Brain microvascular endothelial cell (primary cell): ENCODE measurements at places on chromosomes 16 and 17.

- DNase-seq = no peak
These were observed 59.8 kb downstream of the PGS1 start for GRCh38 chr17:78438271-78438691.

GRCh38 chr16:85994492-85995490 lies 95.8 kb downstream of the IRF8 start:
- DNase-seq = no peak

GRCh38 chr16:70437017-70437581 lies 1.8 kb downstream of the ST3GAL2 start:
- peak; percentile 91 for DNase-seq

- no peak for DNase-seq
These were observed 62.4 kb downstream of the CDH11 start for GRCh38 chr16:65059406-65059980.

GRCh38 chr16:2824626-2825025 lies 5.5 kb upstream of the ZG16B start:
- DNase-seq = no peak

DNA sequence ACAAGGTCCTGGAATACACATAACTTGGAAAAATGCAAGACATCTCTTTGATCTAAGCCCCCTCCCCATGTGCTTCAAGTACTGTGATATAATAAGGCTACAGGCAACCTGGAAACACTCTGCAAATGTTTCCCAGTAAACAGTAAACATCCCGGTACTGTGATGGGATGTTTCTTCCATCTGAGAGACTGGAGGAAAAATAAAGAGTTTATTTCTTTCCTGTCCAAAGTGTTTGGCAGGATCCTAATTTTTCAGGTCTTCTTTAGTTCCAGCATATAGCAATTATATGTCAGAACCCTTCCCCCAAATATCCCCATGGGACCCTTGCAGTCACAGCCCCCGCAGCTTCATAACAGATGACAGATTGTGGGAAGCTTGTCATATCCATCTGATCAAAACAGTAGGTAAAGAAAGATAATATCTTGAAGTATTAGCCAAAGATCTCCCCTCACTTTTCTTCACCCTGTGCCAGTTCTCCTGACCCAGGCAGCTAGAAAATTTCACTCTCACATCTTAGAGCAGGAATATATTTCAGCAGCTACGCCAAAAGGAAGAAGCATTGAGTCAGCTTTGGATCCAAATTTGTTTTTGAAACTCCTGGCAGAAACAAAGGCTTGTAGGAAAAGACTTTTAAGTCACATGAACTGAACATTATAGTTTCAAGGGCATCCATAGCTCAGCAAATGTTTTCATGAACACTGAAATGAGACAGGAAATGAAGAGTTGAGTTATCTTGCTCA lies 141.3 kb downstream of the HS3ST3A1 start:
- no peak for DNase-seq

- no peak for DNase-seq
These were observed 17.9 kb upstream of the NDEL1 start for GRCh38 chr17:8417806-8418205.

DNA sequence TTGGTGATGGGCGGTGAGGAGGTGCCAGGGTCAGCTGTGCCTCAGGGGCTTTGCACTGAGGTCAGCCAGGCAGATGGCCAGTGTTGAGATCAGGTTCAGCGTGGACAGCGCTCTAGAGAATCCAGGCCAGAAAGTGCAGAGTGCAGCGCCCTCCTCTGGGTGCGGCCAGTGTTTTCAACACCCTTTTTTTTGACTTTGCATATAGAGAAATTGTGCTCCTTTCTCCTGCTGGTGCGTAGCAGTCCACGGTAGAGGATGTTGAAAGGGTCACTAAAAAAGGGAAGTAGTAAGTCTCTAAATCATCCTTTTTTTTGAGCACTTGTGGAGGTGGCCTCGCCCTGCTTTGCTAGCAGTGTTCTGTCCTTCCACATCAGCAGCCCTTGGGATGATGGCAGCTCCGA lies 53.9 kb downstream of the BANP start:
- no peak for DNase-seq

DNA sequence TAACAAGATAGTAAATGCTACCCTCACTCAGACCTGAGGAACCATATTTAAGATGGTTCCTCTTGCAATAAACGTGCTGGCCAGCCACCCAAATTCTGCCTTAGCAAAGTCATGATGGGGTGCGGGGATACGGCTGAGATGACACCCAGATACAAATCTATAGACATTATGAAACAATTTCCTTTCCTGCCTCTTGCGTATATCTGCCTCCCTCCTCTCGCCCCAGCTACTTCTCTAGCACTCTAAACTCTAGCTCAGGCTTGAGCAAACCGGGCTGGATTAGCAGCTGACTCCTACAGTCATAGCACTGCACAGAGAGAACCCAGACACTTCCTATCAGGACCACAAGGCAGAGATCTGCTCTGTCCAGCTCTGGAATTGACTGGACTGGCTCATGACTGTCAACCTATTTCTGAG lies 22.3 kb downstream of the CD300LF start:
- DNase-seq = no peak

- peak; percentile 47 for DNase-seq
These were observed 2.3 kb upstream of the PHF12 start for GRCh38 chr17:28953444-28954118.

DNA sequence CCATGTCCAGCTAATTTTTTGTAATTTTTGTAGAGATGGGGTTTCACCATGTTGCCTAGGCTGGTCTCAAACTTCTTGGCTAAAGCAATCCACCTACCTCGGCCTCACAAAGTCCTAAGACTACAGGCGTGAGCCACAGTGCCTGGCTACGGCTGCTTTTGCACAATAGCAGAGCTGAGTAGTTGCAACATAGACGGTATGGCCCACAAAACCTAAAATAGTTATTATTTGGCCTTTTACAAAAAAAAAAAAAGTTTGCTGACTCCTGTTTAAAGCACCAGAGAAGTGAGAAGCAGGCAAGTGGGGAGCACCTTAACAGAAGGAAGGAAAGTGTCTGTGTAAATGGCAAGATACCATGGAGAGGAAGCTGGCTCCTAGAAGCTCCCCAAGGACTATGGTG lies 5.3 kb upstream of the HSF5 start:
- no peak for DNase-seq

DNA sequence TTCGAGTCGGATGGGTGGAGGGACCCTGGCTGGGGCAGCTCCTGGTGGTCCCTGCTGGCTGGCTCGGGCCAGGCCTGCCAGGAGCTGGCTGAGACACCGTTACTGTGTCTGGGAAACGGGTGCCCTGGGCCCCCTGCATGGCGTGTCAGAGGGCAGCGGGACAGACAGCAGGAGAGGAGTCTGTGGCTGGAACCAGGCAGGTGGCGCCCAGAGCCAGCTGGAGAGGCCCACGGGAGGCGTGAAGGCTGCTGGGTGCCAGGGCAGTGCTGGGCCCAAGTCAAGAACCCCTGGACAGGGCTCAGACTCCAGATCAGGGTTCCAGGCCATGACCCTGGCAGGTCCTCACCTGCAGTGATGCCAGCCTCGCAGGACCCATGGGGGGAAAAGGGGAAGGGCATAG lies 16.6 kb downstream of the SOX8 start:
- no peak for DNase-seq

DNA sequence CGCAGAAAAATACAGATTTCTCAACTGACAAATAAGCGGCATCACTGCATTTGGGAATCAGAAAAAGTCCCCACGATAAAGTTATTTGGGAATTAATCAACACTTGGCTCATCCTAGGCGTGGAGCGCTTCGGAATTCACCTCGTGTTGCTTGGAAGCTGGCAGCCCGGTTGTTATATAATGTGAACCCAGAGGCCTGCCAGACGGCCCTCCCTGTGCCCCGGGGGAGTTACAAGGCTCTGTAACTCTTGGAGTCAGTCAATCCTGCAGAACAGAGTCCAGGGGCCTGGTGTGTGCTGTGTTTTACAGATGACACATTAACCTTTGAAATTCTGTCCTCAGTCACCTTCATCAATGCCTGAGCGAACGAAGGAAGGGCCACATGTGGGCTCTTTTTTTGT lies 111.1 kb downstream of the PITPNC1 start:
- no peak for DNase-seq

DNA sequence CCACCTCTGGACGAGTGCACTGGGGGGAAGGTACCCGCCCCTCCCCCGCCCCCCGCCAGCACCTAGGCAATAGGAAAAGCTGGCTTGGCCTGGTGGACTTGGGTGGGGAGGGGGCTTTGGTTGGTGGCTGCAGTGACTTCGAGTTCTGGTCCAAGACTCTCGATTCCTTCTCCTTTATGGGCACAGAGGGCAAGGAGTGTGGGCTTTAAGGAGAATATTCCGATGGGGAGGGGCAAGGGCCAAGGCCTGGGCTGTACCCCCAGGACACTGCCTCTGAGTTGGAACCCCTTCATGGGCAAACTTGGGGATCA lies 409 bp downstream of the ACSF2 start:
- DNase-seq = no peak

- DNase-seq = peak; percentile 16
These were observed 10.2 kb downstream of the DPEP1 start for GRCh38 chr16:89623511-89624261.

DNA sequence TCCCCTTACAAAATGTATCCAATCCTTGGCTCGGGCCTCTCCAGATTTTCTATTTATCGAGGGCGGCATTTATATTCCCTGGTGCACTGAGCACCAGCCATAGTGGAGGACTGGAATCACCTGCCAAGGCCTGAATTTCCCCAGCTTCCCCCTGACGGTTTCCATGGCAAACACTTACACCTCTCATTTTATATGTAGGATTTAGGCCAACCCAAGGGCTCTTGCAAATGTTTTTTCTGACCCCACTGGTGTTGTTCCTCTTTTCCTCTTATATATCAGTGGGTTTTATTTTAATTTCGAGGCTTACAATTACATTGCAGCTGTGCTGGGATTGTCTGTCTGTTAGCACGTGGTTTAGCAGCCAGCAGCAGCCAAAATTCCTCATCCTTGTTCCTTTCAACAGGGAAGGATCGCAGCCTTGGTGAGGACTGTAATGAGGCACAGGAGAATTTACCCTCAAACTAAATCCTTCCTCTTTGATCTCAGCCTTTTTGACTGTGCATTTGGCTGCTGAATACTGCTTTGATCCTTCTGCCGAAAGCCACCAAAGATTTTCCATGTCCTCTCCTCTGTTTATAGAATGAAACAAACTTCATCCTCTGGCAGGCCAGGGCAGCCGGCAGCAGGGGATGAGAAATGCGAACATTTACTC lies 26.5 kb upstream of the CES5A start:
- no peak for DNase-seq

- no peak for DNase-seq
These were observed 56.5 kb downstream of the MRM1 start for GRCh38 chr17:36657763-36658490.

GRCh38 chr17:21377705-21378396 lies 1.7 kb downstream of the KCNJ12 start:
- DNase-seq = no peak

DNA sequence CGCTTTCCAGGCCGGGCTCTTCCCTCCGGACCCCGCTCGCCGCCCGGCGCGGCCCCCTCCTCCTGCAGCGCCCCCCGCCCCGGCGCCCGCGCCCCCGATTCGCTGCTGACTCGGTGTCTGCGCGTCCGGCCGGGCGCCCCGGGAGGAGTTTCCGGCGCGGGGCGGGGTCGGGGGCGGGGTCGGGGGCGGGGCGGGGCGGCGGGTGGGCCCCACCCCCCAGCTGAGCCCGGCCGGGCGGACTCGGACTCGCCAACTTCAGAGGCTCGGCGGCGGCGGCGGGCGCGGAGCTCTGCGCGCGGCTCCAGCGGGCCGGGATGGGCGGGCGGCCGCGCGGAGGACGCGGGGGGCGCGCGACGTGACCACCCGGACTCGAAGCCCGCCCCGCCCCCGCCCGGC lies at the start of gene METRNL:
Gene METRNL (plus strand): TSS at position 258 of the 396 bp plus-strand sequence. CDS start 207 bp downstream, outside the sequence.
- peak; percentile 45 for DNase-seq

- DNase-seq = no peak
These were observed 51.4 kb upstream of the STAC2 start for GRCh38 chr17:39277110-39277509.

DNA sequence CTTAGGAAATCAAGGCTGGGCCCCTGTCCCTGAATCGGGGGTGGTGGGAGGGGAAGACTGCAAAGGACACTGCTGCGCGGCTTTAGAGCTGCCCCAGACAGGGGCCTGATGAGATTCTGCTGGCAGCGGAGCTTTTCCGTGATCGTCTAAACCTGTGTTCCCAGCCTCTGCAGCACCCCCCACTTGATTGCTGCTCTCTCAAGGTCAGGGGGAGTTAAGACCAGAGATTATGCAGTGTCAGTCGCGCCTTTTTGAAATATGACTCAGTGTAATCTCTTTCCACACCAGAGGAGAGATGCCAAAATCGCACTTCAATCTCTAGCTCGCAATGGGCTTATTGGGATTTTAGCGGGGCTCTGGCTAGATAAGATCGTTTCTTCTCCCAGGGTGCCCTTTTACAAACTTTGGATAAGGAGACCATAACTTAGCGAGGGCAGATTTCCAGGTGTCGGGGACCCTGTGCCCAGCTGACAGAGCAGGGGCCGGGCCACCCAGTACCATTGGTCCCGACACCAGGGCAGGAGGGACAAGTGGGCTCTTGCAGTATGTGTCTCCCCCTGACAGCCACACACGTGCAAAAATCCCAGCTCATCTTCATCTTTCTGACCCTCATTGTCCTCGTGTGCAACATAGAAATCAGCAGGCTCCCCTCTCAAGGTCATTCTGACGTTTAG lies 87.0 kb downstream of the IRX3 start:
- no peak for DNase-seq

GRCh38 chr17:50428831-50429424 lies 2.9 kb downstream of the ACSF2 start:
- no peak for DNase-seq

DNA sequence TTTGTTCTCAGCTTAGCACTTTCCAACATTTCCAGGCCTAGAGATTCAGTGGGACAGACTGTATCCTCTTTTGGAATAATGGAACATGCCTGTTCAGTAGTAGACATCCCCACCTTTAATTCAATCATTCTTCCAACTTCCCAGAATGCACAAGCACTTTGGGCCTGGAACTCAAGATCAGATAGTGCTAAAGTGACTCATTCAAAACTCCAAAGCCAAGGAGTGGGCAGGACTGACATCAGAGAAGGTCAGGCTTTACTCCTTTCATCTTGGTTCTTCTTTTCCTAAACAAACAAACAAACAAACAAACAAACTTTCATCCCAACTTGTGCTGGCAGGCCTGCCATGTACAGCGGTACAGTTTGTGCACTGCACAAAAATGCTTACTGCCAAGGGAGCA lies 172.0 kb downstream of the AXIN2 start:
- DNase-seq = peak; percentile 33

DNA sequence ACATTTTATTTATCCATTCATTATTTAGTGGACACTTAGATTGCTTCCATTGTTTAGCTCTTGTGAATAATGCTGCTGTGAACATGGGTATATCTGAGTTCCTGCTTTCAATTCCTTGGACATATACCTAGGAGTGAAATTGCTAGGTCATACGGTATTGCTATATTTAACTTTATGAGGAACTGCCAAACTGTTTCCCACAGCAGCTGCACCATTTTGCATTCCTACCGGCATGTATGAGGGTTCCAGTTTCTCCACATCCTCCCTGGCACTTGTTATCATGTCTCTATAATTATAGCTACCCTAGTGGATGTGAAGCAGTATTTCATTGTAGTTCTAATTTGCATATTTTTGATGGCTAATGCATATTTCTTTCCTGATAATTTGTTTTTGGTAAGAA lies 23.7 kb upstream of the DRG2 start:
- no peak for DNase-seq

GRCh38 chr17:41340934-41341861 lies 9.4 kb downstream of the KRT33A start:
- DNase-seq = no peak
